Skeletal muscle cell (primary cell): ENCODE measurements at places on chromosomes 12 and 14.

GRCh38 chr12:53825246-53826081, 73.7 kb upstream of the CISTR start:
- DNase-seq, result no peak

- no peak for DNase-seq
Measured at GRCh38 chr14:56027916-56028712, 90.1 kb upstream of the PELI2 start.

DNA sequence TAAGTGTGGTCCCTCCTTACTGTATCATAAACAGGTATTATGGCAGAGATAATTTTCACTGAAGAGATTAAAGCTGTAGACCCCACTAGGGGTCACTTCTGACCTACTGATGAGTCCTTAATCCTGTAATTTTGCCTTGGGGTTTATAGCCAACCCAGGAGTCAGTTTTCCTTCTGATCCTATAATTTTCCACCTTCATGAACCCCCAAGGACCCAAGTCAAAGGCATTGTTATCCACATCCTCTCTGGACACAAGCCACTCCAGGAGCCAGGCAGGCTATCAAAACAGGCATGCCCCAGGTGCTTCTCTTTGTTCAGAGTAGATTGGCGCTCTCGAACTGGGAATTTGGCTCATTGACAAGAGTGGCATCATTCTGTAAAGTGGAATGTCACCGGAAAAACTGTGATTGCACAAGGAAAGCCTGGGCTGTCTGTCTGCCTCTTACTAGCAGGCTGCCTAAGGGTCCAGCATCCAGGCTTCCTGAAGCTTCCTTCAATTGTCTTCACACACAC, 1523.2 kb upstream of the FLRT2 start:
- DNase-seq, result no peak

GRCh38 chr12:75953312-75953906, 78.2 kb downstream of the PHLDA1 start:
- DNase-seq, result peak; percentile 44

DNA sequence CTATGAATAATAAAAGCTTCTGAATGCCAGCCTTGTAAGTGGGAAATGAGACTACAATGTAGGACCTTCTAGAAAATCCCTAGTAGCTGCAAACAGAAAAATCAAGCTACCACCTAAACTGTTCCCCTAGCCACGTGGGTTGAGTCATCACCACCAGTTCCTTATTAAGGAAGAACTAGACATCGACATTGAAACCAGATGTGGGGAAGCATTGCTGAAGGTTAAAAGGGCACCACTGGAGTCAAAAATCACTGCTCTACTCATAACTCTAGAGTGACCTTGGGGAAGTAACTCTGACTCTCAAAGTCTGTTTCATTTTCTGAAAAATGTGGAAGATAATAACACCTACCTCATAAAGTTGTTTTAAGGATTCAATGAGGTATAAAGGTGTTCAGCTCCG, 9.4 kb upstream of the CNIH1 start:
- DNase-seq, result no peak
